Neural progenitor cell (in vitro differentiated cells): ENCODE measurements at places on chromosomes 13 and 19. TPM values are rescaled to one million over a fixed set of nuclear protein-coding genes. Genes with fewer than 3 reads are reported as not detected.

DNA sequence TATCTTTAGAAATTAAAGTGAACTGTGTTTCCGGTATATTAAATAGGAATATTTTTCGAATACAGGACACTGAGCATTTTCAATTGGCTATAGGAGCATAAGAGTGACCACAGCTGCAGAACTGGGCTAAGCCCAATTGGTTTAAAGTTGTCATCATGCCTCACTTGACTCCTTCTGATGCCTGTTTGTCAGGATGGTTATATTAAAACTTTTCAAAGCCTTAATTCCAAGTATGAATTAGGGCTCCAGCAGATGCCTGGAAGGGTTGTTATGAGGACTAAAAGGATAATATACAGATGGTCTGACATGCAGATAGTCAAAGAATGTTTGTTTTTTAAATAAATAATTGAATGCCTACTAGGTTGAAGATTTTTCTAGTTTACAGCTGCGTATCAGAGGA is 100.0 kb downstream of the LMO7 start:
- no peak overlapping the region for H3K27ac ChIP-seq
- no peak overlapping the region for H3K4me3 ChIP-seq
- H3K4me1 ChIP-seq = no peaks in the 10 kb centered on the region
- H3K27me3 ChIP-seq = no peaks in the 10 kb centered on the region
- no peak for DNase-seq

The KLK15 gene
- total RNA-seq = not detected in 2 replicates

- H3K27me3 ChIP-seq = no peaks in the 10 kb centered on the region
- H3K36me3 ChIP-seq = no peaks in the 10 kb centered on the region
- DNase-seq = no peak
- H3K4me3 ChIP-seq = no peak overlapping the region
Observed at GRCh38 chr19:51090471-51090870, 7.8 kb upstream of the KLK14 start.

DNA sequence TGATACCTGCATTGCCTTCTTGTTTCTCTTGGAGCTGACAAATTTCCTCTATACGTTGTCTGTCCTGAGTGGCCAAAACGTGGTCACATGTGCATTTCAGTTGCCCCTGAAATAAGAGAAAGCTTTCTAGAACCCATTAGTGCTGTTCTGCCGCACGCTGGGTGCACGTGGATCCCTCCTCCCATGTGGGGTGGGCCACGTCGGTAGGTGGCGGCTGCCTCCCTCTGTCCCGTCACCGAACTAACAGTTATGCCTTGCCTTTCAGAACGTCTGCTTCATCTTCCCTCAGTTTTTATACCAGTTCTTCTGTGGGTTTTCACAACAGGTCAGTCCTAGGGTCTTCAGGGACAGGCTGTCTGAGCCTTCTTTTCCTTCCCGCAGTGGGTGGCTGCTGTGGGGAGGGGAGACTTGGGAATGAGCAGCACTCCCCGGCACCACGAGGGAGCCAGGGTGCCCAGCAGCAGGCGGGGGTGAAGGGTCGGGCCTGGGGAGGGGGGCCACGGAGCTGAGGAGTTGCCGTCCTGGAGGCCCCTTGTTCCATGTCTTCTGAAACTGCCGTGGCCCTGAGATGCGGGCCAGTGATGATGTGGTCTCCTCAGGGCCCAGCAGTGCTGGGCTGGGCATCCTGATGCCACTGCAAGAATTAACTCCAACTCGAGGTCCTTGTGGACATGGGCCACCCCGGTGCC is 109.7 kb upstream of the MCF2L start:
- no peak overlapping the region for H3K27ac ChIP-seq
- DNase-seq = no peak
- no peaks in the 10 kb centered on the region for H3K27me3 ChIP-seq
- no peaks in the 10 kb centered on the region for H3K4me1 ChIP-seq

GRCh38 chr13:94660695-94661326 is 51.5 kb downstream of the SOX21 start:
- peak overlapping the region; percentile 73 for H3K27ac ChIP-seq
- peaks cover 57% of the 10 kb centered on the region for H3K4me1 ChIP-seq
- no peaks in the 10 kb centered on the region for H3K27me3 ChIP-seq
- H3K4me3 ChIP-seq = peak overlapping the region; percentile 6

- H3K27me3 ChIP-seq = no peaks in the 10 kb centered on the region
- no peak overlapping the region for H3K4me3 ChIP-seq
- H3K4me1 ChIP-seq = peaks cover 4% of the 10 kb centered on the region
- DNase-seq = no peak
- no peaks in the 10 kb centered on the region for H3K36me3 ChIP-seq
- H3K27ac ChIP-seq = peak overlapping the region; percentile 58
Observed at GRCh38 chr19:8481201-8481600, 21.2 kb downstream of the PRAM1 start.

DNA sequence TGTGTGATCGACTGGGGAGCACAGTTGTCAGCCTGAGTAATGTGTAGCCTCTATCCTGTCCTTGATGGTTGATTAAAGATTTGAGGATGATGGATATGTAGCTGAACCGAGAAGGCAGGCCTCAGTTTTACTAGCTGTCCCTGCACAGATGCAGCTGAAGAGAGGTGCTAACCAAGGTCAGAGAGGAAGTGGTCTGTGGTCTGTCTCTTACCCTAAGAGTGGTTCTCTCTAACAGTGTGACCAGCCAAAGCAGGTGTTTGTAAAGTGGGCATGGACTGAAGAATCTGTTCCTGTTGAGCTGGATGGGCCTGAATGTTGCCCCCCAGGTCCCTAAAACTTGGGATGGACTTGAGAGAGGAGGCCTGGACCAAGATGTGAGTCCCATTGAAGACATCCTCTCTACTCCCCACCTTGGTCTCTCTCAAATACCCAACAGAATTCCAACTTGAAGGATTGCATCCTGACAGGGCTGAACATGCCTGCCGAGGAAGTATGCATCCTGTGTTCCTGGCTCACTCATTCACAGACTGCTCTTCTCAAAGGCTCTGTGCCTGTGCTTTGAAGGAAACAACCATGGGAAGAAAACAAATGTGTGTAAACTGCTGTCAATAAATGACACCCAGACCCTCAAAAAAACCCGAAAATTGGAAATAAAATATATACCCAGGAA is 223.8 kb downstream of the MAB21L1 start:
- no peak overlapping the region for H3K4me3 ChIP-seq
- no peaks in the 10 kb centered on the region for H3K27me3 ChIP-seq
- no peaks in the 10 kb centered on the region for H3K4me1 ChIP-seq
- H3K36me3 ChIP-seq = peaks cover 5% of the 10 kb centered on the region
- no peak for DNase-seq

The CEACAM1 gene
- 0.03 and 0.39 TPM in 2 replicates for total RNA-seq

The NCAN gene
- 4.8 and 12.9 TPM in 2 replicates for total RNA-seq

The SPIB gene
- 0.31 TPM in 1 of 2 replicates, not detected in the other for total RNA-seq

- no peak overlapping the region for H3K27ac ChIP-seq
- H3K4me1 ChIP-seq = peaks cover 3% of the 10 kb centered on the region
- H3K27me3 ChIP-seq = no peaks in the 10 kb centered on the region
Observed at GRCh38 chr13:99472122-99472440, 29.2 kb upstream of the TM9SF2 start.

DNA sequence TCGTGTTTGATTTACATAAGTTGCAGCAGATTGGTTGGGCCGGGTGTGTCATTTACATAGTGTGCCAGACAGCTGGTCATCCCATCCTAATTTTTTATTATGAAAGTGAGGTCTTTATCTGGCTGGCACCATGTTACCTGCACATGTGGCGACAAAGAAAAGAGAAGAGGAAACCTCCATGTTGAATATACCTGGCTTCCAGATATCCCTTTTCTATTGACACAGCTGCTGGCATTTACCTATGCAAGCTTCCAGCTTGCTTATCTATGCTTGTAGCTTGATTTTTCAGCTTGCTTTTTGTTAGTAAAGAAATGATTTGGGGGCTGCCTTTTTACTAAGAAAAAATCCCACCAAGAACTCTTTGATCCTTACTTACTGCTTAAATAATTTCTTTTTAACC is 681.3 kb upstream of the SLITRK1 start:
- H3K4me3 ChIP-seq = no peak overlapping the region
- H3K36me3 ChIP-seq = no peaks in the 10 kb centered on the region
- H3K27ac ChIP-seq = no peak overlapping the region
- DNase-seq = no peak
- no peaks in the 10 kb centered on the region for H3K27me3 ChIP-seq

The ZNF382 gene
- total RNA-seq = 16.8 and 17.8 TPM in 2 replicates

The CLEC11A gene
- total RNA-seq = 0.09 and 3.4 TPM in 2 replicates

GRCh38 chr19:13044231-13044836 is 49.1 kb downstream of the NFIX start:
- H3K4me3 ChIP-seq = no peak overlapping the region
- H3K36me3 ChIP-seq = no peaks in the 10 kb centered on the region
- H3K4me1 ChIP-seq = no peaks in the 10 kb centered on the region
- no peak for DNase-seq
- no peak overlapping the region for H3K27ac ChIP-seq

The APLP1 gene
- total RNA-seq = 89.5 and 191 TPM in 2 replicates

The IZUMO2 gene
- not detected in 2 replicates for total RNA-seq

DNA sequence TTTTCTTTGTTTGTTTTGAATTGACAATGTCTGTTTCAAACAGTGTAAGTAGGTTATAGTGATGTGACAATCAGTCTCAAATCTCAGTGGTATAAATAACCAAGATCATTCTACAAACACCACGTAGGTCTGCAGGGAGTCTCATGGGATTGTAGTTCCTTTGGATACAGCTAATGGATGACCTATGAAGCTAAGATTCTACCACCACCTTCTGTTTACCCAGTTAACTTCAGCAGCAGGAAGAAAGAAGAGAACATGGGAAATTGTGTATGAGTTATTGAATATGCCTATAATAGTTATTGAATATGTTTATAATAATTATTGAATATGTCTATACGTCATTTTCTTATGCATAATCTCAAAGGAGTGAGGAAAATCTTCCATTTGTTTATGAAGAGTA is 63.9 kb upstream of the SLITRK5 start:
- no peak for DNase-seq
- H3K27me3 ChIP-seq = no peaks in the 10 kb centered on the region
- no peaks in the 10 kb centered on the region for H3K4me1 ChIP-seq

DNA sequence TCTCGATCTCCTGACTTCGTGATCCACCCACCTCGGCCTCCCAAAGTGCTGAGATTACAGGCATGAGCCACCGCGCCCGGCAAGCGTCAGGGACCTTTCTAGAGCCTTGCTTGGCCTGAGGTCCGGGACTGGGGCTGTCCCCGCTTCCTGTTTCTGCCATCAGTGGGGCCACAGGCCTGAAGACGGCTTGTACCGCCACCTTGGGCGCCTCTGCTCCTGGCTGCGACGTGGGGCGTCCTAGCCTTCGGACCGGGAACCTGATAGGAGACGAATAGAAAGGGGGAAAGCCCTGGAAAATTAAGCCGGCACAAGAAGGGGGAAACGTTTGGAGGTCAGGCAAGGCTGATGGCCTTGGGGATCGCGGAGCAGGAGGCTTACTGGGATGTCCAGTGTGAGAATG is 35.1 kb downstream of the RNF6 start:
- peaks cover 9% of the 10 kb centered on the region for H3K27me3 ChIP-seq
- H3K4me3 ChIP-seq = peak overlapping the region; percentile 46
- DNase-seq = no peak
- no peaks in the 10 kb centered on the region for H3K4me1 ChIP-seq
- no peak overlapping the region for H3K27ac ChIP-seq

DNA sequence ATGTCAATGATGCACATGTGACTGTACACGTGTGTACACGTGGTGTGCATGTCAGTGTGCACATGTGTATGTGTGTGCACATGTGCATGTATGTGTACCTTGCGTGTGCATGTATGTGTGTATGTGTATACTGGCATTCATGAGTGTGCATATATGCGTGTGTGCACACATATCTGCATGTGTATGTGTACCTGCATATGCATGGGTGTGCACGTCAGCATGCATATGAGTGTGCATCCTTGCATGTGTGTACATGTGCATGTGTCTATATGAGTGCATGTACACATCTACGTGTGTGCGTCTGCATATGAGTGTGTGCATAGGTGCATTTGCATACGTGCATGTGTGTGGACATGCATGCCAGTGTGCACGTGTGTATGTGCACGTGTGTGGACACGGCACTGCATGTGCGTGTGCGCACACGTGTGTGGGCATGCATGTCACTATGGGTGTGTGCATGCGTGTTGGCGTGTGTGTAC is 48.5 kb downstream of the GADD45B start:
- H3K27me3 ChIP-seq = no peaks in the 10 kb centered on the region
- H3K36me3 ChIP-seq = no peaks in the 10 kb centered on the region

The RFX1 gene
- total RNA-seq = 1.0 and 3.3 TPM in 2 replicates

The RDH8 gene
- total RNA-seq = not detected in 2 replicates

The EID2B gene
- total RNA-seq = 10.1 and 11.1 TPM in 2 replicates

DNA sequence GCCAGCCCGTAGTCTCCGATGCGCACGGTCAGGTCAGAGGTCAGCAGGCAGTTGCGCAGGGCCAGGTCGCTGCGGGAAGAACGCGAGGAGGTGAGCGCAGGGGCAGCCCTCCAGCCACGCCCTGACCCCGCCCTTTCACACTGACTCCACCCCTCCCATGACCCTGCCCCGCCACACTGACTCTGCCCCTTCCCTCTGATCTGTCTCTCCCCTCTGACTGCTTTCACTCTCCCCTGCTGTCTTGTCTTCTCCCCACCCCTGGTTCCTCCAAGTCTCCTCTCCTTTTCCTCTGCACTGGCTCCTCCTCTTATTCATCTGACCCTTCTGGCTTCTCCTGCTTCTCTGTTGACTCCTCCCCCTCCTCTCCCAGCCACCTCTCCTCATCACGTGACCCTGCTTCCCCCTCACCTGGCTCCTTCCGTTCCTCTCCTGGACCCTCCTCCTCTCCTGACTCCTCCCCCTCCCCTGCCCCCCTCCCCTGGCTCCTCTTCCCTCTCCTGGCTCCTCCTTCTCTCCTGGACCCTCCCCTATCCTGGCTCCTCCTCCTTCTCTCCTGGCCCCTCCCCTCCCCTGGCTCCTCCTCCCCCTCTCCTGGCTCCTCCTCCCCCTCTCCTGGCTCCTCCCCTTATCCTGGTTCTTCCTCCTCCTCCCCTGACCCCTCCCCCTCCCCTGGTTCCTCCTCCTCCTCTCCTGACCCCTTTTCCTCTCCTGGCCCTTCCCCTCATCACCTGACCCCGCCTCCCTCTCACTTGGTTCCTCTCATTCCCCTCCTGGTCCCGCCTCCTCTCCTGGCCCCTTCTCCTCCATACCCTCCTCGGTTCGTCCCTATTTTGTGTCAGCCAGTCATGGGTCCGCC is 9.9 kb downstream of the LMTK3 start:
- H3K27me3 ChIP-seq = no peaks in the 10 kb centered on the region
- H3K27ac ChIP-seq = no peak overlapping the region
- H3K4me1 ChIP-seq = peaks cover 10% of the 10 kb centered on the region
- H3K4me3 ChIP-seq = peak overlapping the region; percentile 60
- H3K36me3 ChIP-seq = no peaks in the 10 kb centered on the region
- peak; percentile 99 for DNase-seq

The FIZ1 gene
- total RNA-seq = 4.8 and 10.8 TPM in 2 replicates

The CD209 gene
- not detected in 2 replicates for total RNA-seq

- peak overlapping the region; percentile 0 for H3K27ac ChIP-seq
- H3K4me1 ChIP-seq = peaks cover 43% of the 10 kb centered on the region
- no peaks in the 10 kb centered on the region for H3K27me3 ChIP-seq
- H3K36me3 ChIP-seq = no peaks in the 10 kb centered on the region
- DNase-seq = no peak
Observed at GRCh38 chr13:71727042-71727441, 140.0 kb downstream of the DACH1 start.

- H3K36me3 ChIP-seq = no peaks in the 10 kb centered on the region
- DNase-seq = peak; percentile 18
- H3K27ac ChIP-seq = no peak overlapping the region
- no peaks in the 10 kb centered on the region for H3K4me1 ChIP-seq
Observed at GRCh38 chr13:32902874-32903273, 113.3 kb upstream of the KL start.

GRCh38 chr13:36358175-36358718 is 12.1 kb upstream of the SPART start:
- no peak overlapping the region for H3K4me3 ChIP-seq
- H3K4me1 ChIP-seq = no peaks in the 10 kb centered on the region
- no peaks in the 10 kb centered on the region for H3K27me3 ChIP-seq
- DNase-seq = no peak
- no peaks in the 10 kb centered on the region for H3K36me3 ChIP-seq

The CHAF1A gene
- 37.5 and 82.1 TPM in 2 replicates for total RNA-seq
